Left lung (tissue), 14 donors: ENCODE measurements at places on chromosomes 5 and 9. TPM values are rescaled to one million over a fixed set of nuclear protein-coding genes. Genes with fewer than 3 reads are reported as not detected.
A peak's percentile ranks its signal among the peaks of the same experiment; 100 is the strongest.

SARDH gene
- polyA plus RNA-seq: 13.9 TPM

BTNL8 gene
- polyA plus RNA-seq: 1.1 TPM

POLR3G gene
- polyA plus RNA-seq: 3.4 TPM

ROR2 gene
- 29.1 TPM for polyA plus RNA-seq

CA9 gene
- polyA plus RNA-seq: 1.3 TPM

SPATA24 gene
- 8.6 TPM for polyA plus RNA-seq

CCDC69 gene
- polyA plus RNA-seq: 10.7 TPM

GABRG2 gene
- polyA plus RNA-seq: 0.11 TPM

PCDHGA2 gene
- polyA plus RNA-seq: 5.4 TPM

BHMT gene
- polyA plus RNA-seq: 2.1 TPM

GPX3 gene
- 149 TPM for polyA plus RNA-seq

PPP2R2B gene
- polyA plus RNA-seq: 0.44 TPM

GABBR2 gene
- 2.3 TPM for polyA plus RNA-seq

- no peak for DNase-seq
Observed at GRCh38 chr9:18122171-18122570, 351.8 kb upstream of the ADAMTSL1 start.

DNA sequence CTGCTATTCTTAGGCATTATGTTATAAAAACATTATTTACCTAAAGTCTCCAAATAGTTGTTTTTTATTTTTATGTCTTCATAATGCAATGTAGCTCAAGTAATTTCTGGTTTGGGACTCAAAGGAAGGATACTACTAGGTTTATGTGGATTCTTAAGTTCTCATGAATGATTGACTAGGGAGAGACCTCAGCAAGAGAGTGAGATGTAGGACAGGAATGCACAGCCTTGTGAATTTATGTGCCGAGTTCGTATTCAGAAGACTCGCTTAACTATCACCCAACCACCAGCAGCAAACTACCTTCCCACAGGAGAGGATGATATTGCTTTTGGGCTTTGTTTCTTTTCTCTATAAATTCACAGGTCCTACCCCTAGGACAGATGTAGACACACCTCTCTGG is 282.9 kb downstream of the ARHGEF28 start:
- DNase-seq: no peak

DNA sequence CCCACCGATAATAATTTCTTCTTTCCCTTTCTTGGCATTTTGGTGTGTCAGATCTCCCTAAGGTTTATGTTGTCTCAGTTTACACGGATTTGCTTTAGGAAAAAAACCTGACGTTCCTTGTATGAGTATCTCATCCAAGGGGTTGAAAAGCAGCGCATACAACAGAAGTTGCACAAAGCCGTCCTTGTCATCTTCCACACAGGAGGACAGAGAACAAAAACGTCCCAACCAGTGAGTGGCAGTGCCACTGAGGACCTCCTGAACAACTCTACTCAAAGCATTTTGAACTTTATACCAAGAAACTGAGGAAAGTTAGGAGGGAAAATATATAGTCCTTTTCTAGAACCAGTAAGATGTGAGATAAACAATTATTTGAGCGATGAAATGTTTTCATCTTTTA is 547.0 kb downstream of the PDE4D start:
- no peak for DNase-seq

GRCh38 chr5:142323480-142324135 is 1.2 kb downstream of the SPRY4 start:
- peak; percentile 64 for DNase-seq

DNA sequence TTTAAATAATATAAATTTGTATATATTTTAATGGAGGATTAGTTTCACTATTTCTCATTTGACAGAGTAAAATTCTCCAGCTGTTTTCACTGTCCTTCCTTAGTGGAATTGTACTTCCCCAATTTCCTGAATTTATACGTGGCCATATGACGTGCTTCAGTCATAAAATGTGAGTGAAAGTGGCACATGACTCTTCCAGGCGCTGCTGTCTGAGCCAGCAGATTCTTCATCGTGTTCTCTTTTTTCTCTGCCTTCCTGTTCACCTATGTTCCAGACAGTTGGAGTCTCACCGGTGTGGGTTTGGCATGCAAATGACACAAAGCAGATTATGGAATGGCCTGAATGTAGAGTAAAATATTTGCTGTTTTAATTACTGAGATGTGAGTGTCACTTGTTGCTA is 684.1 kb downstream of the SEMA5A start:
- DNase-seq: no peak

DNA sequence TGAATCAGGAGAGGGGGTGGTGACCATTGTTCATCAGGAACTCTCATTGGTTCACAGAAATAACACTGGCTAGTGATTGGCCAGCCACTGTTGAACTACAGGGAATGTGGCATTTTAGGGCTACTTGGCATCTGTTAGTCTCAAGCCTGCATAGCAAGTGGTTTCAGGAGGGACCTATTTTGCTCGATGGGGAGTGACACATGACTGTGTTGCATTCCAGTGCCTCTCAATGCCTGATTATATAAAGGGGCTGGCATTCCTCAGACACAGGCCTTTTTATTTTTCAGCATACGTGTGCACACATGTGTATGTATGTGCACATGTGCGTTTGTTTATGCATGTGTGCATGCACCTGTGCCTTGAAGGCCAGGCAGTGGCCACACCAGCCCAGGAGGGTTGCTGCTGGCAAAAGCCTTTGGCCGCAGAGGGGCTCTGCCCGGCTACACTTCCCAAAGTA is 23.2 kb downstream of the FGD3 start:
- DNase-seq: no peak

- DNase-seq: no peak
Observed at GRCh38 chr9:69078581-69078980, 43.0 kb downstream of the FXN start.

- no peak for DNase-seq
Observed at GRCh38 chr5:82319651-82320376, 41.7 kb upstream of the RPS23 start.

- DNase-seq: no peak
Observed at GRCh38 chr5:43021151-43021550, 19.0 kb downstream of the ANXA2R start.

GRCh38 chr9:17742067-17742466 is 163.2 kb downstream of the SH3GL2 start:
- no peak for DNase-seq

DNA sequence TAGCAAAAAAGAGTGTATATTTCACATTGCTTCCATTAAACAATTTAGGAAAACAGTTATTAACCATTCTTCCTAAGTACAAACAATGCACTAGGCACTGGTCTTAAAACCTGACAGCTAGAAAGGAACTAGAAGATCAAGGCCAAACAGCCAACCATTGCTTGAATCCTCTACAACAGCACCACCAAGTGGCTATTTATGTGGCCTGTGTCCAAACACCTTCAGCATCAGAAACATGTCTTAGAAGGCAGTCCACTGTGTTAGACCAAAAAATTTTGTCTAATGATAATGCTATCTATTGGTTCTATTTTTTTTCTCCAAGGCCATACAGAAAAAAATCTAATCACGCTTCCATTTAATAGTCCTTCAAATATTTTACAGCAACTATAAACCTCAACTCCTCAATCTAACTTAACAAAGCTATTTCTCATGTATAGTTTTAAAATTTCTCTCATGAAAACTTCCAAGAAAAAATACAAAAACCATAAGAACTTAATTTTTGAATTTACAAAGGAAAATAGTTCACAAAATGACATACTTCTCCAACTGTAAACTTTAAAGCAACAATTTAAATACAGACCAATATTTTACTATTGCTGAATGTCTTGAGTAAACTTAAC is 36.1 kb downstream of the CAAP1 start:
- no peak for DNase-seq

GRCh38 chr5:17761326-17761725 is 127.1 kb downstream of the TAF11L14 start:
- DNase-seq: no peak

GRCh38 chr9:37921168-37921510 is 17.2 kb upstream of the SLC25A51 start:
- peak; percentile 19 for DNase-seq

DNA sequence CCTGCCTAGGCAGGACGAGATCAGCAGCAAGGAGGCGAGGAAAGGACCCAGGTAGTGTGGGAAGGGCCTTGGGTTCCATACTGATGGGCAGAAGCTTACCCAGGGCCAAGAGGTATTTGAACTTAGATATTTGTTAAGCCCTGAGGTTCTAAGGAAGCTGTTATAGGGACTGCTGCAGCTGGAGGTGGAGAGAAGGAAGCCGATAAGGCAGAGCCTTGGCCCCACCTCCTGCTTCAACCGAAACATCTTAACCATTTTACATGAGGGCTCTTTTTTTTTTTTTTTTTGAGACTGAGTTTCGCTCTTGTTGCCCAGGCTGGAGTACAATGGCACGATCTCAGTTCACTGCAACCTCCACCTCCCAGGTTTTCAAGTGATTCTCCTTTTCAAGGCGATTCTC is 8.6 kb upstream of the AQP3 start:
- DNase-seq: no peak

- DNase-seq: no peak
Observed at GRCh38 chr9:7802666-7803065, 3.1 kb upstream of the DMAC1 start.

- no peak for DNase-seq
Observed at GRCh38 chr5:98934546-98934945, 5.7 kb upstream of the CHD1 start.

GRCh38 chr9:116860509-116861120 is 173.5 kb downstream of the TRIM32 start:
- DNase-seq: no peak

DNA sequence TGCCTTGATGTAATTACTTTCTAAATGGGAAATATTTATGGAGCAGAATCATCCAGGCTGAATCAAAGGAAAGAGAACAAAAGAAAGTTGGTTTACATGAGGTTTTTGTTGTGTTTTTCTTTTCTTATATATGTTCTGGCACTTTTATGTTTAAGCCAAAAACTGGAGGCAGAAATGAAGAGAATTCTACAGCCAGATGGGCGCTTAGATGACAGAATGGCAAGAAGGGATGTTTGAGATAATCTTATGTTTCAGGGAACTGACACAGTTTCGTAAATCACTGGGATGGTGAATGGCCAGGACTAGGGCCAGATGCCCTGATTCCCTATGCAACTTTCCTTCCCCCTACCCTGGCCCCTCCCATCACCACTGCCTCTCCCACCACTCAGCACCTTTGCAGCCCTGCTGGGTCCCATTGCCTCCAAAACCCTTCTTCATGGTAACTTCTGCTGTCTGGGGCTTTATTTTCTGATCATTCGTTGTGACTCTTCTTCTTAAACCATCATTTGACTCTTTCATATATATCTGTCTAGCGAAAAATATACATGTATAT is 111.8 kb downstream of the EFNA5 start:
- no peak for DNase-seq

GRCh38 chr9:31103836-31104235 is 1280.6 kb upstream of the ACO1 start:
- DNase-seq: no peak

DNA sequence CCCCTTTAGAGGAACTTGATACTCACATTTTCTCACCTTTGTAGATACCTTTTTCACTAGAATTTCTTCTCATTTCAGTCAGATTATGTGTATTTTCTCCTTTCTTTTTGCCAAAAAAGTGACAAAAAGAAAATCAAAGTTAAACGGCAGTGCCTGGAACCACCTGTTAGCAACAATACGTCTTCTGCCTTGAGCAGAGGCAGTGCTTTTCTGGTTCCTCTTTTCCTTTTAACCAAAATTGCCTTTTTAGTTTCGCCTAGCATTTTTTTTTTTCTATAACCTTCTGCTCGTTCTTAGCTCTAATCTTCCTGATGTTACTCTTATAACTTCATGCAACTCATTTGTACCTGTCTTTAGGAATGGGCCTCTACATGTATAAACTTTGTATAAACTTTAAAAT is 26.1 kb downstream of the SMIM32 start:
- no peak for DNase-seq

GRCh38 chr5:2887481-2888348 is 136.2 kb upstream of the IRX2 start:
- no peak for DNase-seq

GRCh38 chr9:7259544-7260241 is 501.9 kb downstream of the KDM4C start:
- no peak for DNase-seq

DNA sequence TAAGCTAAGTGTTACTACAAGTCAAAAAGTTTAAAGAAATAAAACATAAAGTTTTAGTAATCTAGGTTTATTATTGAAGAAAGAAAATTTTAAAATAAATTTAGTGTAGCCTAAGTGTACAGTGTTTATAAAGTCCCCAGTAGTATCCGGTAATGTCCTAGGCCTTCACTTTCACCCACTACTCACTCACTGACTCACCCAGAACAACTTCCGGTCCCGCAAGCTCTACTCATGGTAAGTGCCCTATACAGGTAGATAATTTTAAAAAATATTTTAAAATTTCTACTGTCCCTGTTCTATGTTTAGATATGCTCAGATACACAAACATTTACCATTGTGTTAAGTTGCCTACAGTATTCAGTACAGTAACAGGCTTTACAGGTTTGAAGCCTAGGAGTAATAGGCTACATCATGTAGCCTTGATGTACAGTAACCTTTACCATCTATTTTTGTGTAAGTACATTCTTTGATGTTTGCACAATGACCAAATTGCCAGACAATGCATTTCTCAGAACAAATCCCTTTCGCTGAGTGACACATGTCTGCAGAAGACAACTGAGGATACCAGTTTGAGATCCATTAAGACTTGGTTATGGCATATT is 253.6 kb downstream of the TRIM32 start:
- no peak for DNase-seq

- DNase-seq: no peak
Observed at GRCh38 chr9:137752426-137752825, 125.2 kb upstream of the CACNA1B start.

DNA sequence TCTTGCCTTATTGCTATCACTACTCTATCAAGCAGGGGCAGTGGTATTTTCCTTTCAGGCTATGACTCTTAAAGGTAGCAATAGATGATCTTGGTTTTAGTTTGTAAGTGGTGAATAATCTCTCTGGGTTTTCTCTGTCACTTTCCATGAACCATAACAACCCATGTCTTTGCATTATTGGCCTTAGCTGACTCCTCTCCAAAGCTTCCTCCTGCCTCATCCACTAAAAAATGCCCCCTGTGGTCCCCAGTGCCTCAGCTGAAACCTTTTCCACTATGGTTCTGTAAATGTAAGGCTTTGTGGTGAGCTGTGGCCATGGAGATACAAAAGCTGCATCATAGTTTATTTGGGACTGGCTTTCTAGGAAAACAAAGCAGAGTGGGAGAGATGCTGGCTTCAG is 128.8 kb downstream of the GPBP1 start:
- DNase-seq: no peak

DNA sequence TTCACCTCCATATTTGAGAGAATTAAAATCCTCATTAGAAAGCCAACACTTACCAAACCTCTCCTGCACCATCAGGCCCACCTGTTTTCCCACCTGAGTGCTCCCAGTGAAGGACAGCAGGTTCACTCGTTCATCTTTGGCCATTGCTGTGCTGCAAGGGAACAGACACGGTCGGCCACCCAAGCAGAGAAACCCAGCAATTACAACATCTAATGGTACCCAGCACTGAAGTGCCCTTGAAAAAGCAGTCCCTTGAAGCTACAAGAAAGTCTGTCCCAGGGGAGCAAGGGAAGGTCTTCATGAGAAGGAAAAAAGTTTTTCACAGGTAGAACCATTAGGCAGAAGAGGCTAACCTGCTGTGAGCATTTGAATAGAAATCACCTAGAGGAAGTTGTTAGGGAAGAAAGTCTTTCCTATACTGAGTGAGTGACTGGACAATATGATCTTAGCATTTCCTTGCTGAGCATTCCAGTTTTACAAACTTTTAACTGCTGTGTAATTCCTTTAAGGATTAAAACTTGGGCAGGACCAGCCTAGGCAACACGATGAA is 26.7 kb downstream of the ALDH7A1 start:
- DNase-seq: no peak

- DNase-seq: no peak
Observed at GRCh38 chr5:33726422-33727165, 165.2 kb downstream of the ADAMTS12 start.

GRCh38 chr5:156715287-156715686 is 134.8 kb upstream of the PPP1R2B start:
- DNase-seq: no peak
